ENCODE measurements at places on chromosomes 7 and 10.

DNA sequence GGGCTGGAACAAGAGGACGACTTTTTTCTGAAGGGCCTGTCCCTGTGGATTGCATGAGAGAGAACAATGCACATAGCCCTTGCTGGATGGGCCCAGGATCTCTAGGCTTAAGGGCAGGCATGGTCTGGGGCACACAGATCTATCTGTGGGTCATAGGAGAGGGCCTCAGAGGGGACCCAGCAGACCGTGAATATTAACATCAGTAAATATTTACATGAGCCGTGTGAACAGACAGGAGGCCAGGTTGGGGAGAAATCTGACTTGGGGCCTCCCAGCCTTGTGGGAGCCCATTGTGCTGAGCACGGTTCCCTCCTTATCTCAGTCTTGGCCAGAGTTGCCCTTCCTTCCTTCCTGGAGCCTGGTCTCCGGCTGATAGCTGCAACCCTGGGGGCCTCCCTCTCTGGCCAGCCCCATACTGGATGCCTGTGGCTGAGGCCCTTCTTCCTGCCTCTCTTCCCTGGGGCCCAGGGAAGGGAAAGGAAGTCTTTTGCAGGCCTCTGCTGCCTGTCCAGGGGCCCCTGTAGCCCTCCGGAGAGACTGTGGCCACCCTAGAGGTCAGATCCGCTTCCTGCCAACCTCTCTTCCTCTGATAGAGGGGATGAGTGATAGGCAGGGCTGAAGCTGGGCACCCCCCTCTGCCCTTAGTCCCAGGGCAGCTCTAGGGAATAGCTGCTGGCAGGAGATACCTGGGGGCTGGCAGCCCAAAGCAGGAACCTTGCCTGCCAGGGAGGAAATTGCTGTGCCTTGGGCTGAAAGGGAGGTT is 44.5 kb upstream of the TRIM8 start:
- DNase-seq, result no peak

DNA sequence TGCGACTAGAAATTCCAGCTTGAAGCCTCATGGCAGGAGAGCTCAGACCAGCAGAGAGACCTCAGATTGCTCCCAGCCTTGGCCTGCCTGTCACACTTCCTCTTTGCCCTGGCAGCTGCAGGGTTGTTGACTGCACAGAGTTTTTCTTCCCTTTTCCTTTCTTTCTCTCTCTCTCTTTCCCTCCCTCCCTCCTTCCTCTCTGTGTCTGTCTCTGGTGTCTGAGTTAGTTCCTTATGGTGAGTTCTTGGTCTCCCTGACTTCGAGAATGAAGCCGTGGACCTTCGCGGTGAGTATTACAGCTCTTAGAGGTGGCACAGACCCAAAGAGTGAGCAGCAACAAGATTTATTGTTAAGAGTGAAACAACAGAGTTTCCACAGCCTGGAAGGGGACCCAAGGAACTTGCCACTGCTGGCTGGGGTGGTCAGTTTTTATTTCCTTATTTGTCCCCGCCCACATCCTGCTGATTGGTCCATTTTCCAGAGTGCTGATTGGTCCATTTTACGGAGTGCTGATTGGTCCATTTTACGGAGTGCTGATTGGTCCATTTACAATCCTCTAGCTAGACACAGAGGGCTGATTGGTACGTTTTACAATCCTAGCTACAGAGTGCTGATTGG is 266.3 kb downstream of the RPS24 start:
- DNase-seq, result peak; percentile 34

DNA sequence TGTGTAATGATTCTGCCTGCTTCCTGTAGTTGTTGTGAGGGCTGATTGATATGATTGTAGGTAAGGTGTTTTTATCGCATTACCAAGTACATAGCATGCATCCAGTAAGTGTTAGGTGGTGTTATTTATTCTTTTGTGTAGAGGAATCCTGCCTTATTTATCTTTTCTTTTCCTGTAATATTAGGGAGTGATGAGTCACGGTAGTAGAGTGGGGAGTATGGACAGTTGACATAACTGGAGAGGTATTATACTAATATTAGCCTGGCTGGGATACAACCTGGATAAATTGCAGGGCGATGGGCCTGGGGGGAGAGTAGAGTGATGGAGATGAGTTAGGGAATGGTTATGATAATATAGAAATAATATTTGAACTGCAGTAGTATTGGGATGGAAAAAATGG is 9.8 kb downstream of the SDK1 start:
- DNase-seq, result no peak

DNA sequence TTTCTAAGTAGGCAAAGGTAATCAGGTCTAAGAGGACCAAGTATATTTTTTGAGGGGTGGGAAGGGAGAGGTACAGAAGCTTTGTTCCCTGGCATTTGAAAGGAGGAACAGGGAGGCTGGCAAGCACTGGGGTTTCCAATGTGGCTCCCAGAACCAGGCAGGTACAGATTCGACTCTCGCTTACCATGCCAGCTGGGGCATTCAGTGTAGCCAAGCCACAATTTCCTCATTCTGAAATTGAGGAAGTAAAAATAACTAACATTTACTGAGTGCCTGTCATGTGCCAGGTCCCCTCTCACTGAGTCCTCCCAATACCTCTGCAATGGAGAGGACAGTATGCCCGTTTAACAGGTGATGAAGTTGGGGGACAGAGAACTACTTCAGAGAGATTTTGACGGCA is 45.9 kb upstream of the BET1 start:
- no peak for DNase-seq

- no peak for DNase-seq
Measured at GRCh38 chr7:158000160-158000559, 587.5 kb downstream of the PTPRN2 start.

- DNase-seq, result no peak
Measured at GRCh38 chr7:7816084-7816483, 97.7 kb upstream of the RPA3 start.

GRCh38 chr10:31942892-31943291 is 14.3 kb upstream of the ARHGAP12 start:
- no peak for DNase-seq

All from fibroblast of mammary gland (primary cell).